ENCODE measurements at places on chromosomes 5 and 9.

- DNase-seq, result no peak
These were observed 602.7 kb upstream of the ZNF608 start for GRCh38 chr5:125348936-125349831.

- no peak for DNase-seq
These were observed 7.8 kb downstream of the JADE2 start for GRCh38 chr5:134533115-134533815.

DNA sequence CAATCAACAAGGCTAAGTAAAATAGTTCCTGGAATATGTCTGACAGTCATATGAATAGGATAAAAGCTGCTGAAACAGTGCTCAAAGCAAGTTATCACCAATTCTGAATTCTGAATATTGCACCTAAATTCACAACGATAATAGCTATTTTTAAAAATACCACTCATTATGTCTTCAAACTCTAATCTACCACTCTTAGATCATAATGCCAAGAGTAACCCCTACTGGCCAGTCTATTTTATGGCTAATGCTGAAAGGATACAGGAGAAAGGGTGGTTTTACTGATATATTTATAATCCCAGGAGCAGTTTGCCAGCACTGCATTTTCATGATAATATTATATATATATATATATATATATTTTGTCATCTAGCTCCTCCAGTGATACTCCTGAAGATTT lies 232.8 kb downstream of the PDE4D start:
- no peak for DNase-seq

GRCh38 chr9:96192710-96193109 lies 109.3 kb downstream of the HSD17B3 start:
- DNase-seq, result no peak

GRCh38 chr9:112896131-112896530 lies 5.5 kb upstream of the SLC46A2 start:
- no peak for DNase-seq

DNA sequence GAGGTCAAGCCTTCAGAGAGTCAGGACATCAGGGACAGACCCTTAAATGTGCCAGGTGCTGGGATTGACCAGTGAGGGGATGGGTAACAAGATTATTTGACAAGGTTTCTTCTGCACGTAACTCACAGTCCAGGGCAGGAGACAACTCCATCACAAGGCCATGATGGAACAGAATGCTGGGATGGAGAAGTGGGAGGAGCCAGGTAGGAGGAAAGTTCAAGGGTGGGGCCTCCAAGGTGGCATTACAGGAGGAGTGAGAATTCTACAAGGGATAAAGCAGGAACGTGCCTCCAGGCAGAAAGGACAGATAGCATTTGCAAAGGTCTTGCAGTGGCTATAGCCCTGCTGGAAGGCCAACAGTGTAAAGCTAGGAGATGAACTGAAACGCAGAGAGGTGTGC lies 102.2 kb downstream of the FGF18 start:
- no peak for DNase-seq
